ENCODE measurements at places on chromosomes 11 and 22.

DNA sequence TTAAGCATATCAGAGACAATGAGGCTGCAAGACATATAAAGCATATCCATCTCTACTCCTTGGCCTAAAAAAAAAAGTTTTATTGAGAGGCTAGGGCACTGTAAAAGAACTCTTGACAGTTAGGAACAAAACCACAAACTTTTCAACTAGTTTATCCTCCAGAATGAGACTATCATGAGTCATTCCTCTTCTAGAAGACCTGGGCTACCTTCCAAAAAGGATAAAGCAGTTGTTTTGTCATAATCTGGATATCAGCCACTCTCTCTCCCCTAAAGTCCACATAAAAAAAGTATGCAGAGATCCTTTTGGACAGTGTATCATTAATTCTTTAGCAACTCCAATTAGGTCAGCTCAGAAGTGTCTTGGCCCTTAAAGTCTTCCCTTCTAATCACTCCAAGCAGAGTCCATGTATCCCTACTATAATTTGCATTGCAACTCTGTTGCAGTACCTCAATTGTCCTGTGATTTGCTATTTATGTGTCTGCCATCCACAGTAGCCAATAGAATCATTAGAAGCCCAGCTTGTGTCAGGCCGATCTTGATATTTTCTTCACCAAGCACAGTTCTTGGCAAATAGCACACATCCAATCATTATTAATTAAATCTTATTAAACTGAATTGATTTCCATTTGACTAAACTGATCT, 10.4 kb downstream of the OR51T1 start:
- peak; percentile 58 for DNase-seq

DNA sequence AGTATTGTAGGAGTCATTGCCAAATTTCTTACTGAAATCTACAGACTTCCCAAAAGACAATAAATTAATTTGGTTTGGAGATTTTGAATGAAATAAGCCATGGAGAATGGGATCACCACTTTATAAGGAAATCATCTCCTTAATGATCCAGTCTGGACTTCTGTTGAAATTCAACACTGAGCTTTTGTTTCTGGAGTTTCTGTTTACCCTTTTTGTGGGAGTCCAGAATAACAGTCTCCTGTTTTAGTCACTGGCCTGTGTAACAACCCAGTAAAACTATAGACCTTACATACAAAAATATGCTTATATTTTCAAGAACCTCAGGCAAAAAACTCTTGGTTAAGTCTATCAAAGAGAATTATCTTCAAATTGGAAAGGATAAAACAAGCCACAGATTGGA, 321.7 kb upstream of the PLET1 start:
- no peak for DNase-seq

- no peak for DNase-seq
Measured at GRCh38 chr11:73164803-73165540, 22.9 kb upstream of the FCHSD2 start.

DNA sequence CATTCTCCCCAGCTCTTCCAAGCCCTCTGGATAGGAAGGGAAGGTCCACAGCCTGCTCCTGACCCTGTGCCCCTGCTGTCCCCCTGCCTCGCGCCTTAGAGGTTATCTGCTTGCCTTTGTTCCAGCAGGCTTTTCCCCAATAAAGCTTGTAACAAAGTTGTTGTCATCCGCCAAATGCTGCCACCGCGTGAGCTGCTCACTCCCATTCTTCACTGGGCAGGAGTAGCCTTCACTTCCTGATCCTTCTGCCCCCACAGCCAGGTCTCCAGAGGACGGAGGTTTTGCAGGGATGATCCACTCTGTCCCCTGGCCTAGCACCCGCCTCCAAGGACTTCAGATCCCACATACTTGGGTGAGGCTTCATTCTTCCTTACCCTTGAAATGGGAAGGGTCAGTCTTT, 94.0 kb upstream of the RASSF10 start:
- DNase-seq: no peak

- DNase-seq: no peak
Measured at GRCh38 chr22:36884349-36885158, 23.7 kb downstream of the NCF4 start.
